Dermis microvascular lymphatic vessel endothelial cell (primary cell): ENCODE measurements at places on chromosomes 11 and 22. TPM values are rescaled to one million over a fixed set of nuclear protein-coding genes. Genes with fewer than 3 reads are reported as not detected.

GRCh38 chr11:12746593-12747097 is 72.4 kb downstream of the TEAD1 start:
- DNase-seq, result no peak

- DNase-seq, result peak; percentile 51
Observed at GRCh38 chr11:73326929-73327811, 19.1 kb downstream of the ARHGEF17 start.

DNA sequence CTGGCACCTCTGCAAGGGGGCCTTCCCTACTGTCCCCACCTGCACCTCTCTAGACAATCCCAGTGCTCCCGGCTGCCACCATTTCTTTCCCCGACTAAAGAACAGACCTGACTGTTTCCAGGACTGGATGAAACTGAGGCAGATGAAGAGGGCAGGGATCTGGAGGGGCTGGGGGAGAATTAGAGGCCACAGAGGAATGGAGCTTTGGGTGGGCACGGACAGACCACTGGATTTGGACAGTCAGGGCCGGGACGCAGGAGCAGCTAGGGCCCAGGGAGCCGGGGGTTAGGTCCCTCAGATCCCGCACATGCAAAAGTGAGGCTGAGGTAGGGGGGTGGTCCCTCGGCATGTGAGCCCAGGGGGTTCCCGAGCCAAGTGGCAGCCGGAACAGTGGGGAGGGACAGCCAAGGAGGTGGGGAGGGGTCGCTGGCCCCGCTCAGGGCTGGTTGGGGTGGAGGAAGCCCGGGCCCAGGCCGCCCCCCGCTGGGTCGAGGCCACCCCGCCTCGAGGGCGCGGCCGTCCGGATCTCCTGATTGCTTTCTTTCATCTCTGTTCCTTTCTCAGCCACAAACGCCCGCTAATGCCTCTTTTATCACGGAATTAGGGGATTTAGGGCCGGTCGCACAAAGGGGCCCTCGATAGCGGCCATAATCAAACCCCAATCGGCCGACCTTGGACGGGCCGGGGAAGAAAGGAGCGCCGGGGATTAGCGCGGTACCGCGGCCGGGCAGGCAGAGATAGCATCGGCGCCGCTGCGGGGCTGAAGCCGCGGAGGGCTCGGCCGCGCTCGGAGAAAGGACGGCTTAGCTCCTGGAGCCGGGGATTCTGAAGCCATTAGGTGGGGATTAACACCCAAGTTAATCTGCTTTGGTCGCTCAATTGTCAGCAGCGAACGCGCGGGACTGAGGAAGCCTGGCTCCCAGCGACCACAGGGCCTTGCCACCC is 9.3 kb downstream of the SLC25A1 start:
- DNase-seq, result no peak

Gene EHF
- not detected in 2 replicates for total RNA-seq

Gene ZBTB44
- 26.1 and 36.2 TPM in 2 replicates for total RNA-seq

Gene CLCF1
- total RNA-seq, result 1.7 and 2.4 TPM in 2 replicates

DNA sequence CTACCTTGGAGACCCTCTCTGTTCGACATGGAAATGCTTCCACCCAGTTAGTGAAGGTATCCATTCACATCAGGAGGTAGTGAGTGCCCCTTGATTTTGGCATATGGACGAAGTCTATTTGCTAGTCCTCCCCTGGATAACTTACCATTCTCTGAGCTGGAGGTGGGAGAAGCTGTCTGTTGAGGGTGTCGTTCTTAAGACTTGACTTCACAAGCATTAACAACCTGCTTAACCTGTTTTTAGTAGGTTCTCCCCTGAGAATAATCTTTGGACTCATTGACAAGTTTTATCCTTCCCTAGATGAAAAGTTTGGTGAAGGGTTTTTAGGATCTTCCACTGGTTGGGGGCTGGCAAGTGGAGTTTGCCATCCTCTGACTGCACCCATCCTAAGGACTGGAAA is 1053.8 kb upstream of the CNTN5 start:
- no peak for DNase-seq

Gene RASL10A
- total RNA-seq, result 2.3 and 11.4 TPM in 2 replicates

DNA sequence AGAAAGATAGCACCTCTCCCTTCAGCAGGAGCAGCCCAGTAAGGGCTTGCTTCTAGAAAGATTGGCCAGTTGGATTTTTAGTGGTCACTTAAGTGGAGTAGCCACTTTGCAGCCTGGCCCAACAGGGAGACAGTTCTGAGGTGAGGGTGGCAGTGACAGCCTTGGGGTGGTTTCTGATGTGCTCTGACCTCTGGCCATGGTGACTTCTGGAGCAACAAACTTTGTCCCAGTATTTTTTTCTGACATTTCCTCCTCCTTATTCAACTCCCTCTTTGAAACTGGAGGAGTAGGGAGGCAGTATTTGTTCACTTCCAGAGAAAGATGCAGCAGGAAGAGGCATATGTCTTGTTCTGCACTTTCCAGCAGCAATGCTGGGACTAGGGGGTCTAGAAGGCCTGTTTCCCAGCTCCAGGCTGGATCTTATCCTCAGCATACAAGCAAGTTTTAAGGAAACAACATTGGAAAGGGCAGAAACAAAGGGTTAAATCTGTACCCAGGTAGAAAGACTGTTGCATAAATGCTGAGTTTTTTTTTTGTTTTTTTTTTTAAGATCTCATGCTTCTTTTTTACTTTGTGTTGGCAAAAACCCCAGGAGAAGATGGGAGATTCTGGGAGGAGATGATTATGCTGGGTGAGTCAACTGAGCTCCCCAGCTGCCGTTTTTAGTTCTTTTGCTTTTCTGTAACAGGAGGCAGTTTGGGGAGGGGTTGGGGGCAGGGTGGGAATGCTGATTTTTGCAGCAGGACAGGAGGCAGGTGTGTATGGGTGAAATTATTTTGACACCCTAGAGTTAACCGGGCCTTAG is 37.2 kb downstream of the RCOR2 start:
- no peak for DNase-seq

DNA sequence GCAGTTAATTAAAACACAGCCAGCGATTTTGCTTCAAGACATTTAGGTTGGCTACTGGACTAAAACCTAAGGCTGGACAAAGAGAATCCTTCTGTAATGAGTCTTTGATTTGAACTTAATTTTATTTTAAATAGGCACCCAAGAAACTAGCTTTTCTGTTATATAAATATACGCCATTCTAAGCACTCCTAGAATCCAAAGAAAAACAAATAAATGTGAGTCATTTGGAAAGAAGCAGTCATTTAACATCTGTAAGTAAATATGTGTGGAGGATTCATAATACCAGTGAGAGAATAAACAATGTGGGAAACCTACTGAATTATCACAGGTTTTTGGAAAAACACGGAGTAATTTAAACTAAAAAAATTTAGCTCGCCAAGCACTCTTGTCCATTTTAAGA is 1.2 kb upstream of the TECTA start:
- no peak for DNase-seq

Gene DGAT2
- total RNA-seq, result 1.3 TPM in 2 replicates

GRCh38 chr22:17191163-17191784 is 28.0 kb downstream of the ADA2 start:
- no peak for DNase-seq

DNA sequence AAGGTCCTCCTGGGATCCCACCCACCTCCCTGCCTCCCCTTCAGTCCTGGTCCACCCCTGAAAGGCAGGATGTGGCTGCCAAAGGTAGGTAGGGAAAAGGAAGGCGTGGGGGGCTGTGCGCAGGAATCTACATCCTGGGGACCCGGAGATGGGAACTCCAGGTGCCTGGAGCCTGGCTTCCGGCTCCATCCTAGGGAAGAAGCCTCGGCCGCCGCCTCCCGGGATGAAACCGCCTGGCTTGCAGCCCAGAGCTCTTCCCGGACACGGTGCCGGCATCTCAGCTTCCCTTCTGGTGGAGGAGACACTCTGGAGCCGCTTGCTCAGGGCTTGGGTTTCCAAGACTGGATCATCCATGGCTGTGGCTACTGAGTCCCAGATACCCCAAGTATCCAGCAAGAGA is 33.3 kb upstream of the PDGFB start:
- no peak for DNase-seq

- DNase-seq, result no peak
Observed at GRCh38 chr22:49694462-49695260, 133.0 kb downstream of the BRD1 start.

DNA sequence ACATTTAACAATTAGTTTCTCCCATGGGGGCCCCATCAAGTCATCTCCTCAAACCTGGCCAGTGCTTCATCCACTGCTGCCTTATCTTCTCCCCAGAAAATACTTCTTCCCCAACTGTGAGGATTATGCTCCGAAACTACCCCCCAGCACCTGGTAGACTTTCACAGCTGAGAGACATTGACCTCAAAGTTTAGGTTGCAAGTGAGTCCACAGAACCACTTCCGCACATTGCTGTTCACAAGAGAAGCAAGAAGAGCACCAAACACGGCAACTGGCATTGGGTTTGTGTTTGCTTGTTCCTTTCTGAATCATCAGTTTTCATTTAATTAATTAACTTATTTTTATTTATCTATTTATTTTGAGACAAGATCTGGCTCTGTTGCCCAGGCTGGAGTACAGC is 6.1 kb downstream of the MCHR1 start:
- no peak for DNase-seq

DNA sequence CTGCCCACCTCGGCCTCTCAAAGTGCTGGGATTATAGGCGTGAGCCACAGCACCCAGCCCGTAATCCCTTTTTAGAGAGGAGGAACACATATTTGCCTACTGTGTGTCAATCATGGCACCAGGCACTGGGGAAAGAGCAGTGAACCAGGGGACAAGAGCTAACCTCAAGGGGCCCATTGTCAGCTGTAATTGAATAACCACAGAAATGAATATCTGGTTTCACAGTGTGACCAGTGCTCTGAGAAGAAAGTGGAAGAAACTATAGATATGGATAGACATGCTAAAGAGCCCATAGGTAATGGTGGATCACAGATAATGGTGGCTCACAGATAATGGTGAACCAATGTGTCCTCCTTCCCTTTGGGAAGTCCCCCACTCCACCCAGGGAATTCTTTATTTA is 8.6 kb upstream of the KCTD14 start:
- no peak for DNase-seq

DNA sequence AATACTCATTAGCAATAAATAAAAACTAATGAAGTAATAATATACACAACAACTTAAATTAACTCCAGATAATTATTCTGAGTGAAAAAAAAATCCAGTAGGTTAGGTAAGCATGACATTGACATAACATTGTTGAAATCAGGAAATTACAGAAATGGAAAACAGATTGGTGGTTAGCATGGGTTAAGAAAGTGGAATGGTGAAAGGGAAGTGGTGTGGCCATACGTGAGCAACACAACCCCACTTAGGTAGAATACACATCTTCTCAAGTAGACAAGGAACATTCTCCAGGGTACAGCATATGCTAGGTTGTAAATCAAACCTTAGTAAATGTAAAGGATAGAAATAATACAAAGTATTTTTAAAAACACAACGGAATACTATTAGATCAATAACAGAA is 30.2 kb upstream of the CLTCL1 start:
- DNase-seq, result no peak

DNA sequence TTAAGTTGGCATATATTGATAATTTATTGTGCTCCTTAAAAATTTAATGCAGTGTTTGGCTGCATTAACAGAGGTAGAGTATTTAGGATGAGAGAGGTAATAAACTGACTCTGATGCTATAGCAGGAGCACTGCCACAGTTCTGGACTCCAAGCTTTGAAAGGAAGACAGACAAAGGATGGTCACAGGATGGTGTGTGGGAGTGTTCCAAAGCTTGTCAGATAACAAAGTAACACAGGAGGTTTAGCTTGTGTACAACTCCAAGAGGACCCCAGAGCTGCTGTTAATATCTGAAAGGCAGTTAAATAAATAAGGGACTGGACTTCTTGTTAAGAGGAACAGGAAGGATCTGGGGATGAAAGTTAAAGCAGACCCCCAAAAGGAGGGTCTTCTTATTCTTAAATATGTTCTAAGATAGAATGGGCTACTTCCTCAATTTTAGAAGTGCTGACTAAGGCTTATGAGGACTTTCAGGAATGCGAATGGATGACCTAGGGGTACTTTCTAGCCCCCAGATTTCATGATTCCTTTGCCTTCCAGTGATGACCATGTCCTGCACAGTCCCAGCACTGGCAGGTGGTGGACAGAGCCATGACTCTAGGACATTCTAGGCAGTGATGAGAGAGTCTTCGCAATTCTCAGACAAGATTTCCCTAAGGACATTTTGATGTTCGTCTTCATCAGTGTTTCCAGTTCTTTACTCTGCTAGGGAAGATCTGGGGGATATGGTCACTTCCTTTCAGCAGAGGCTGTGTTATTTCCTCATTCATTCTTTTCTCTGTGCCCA is 149.1 kb upstream of the RASSF10 start:
- no peak for DNase-seq

- no peak for DNase-seq
Observed at GRCh38 chr22:27628891-27629631, 172.5 kb downstream of the MN1 start.

DNA sequence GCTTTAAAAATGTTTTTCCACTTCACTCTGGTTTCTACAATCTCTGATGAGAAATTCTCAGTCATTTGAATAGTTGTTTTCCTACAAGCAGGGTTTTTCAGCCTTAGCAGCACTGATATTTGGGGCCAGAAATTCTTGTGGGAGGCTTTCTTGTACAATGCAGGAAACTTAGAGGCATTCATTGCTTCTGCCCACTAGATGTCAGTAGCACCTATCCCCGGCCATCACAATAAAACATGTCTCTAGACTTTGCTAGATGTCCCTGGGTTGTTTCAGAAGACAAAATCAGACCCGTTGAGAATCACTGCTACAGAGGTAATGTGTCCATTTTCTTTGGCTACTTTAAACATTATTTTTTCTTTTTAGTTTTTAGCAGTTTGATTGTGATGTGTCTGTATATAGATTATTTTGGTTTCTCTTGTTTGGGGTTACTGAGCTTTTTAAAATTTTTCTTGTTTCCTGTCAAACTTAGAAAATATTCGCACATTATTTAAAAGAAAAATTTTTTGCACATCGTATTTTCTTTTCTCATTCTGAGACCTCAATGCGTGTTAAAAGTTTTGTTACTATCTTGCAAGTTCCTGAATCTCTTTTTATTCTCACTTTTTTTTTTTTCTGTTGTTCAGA is 60.8 kb upstream of the CCDC179 start:
- DNase-seq, result peak; percentile 20

Gene SMTNL1
- total RNA-seq, result not detected in 2 replicates

DNA sequence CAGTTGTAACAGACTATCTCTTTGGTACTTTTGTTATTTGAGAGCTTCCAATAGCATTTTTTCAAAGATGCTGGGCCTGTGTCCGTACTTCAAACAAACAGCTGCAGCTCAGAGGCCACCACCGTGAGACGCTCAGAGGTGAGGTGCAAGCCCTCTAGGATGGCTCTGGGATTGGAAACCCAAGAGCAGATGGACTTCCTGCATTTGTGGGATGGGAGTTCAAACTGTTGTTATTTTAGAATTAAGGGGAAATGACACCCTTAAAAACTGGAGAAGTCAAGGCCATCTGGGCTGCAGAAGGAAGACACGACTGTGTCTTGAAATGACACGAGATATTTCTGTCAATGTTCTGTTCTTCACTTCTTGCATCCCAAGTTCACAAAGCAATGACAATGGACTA is 9.2 kb upstream of the IL10RA start:
- DNase-seq, result no peak

Gene SLC22A8
- not detected in 2 replicates for total RNA-seq

Gene ALX4
- not detected in 2 replicates for total RNA-seq

GRCh38 chr22:27183474-27183873 is 526.1 kb downstream of the MIAT start:
- no peak for DNase-seq
